ENCODE measurements at places on chromosomes 2 and 18. TPM values are rescaled to one million over a fixed set of nuclear protein-coding genes. Genes with fewer than 3 reads are reported as not detected.

Gene NGEF
- not detected for total RNA-seq

GRCh38 chr2:19102696-19103423, 255.6 kb downstream of the OSR1 start:
- H3K27ac ChIP-seq: no peak overlapping the region
- no peaks in the 10 kb centered on the region for H3K36me3 ChIP-seq
- DNase-seq: no peak
- H3K27me3 ChIP-seq: no peaks in the 10 kb centered on the region
- H3K4me3 ChIP-seq: no peak overlapping the region
- H3K4me1 ChIP-seq: no peaks in the 10 kb centered on the region

Gene LINC00305
- total RNA-seq: not detected

DNA sequence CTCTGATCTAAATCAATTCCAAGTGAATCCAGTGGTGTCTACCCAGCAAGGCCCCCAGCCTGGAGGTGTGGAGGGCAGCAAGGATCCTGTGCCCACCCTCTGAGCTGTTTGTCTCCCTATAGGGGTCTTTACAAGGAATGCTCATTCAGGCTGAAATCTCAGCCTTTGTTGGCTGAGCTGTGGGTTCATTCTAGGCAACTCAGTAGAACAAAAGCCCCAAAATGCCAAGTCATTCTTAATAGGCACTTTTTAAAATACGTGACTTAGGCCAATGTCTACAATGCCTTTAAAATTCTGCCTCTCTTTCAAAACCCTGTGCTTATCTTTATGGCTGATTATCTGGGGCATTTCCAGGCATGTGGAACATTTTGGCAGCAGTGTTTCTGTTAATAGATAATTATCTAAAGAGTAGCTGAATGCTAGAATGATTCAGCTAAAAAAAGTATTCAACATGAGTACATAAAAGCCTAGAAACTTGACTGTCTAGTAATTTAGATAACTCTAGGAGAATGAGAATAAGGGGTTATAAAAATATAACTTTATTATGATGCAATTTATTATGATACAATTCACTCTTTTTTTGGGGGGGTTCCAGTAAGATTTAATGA, 7.4 kb downstream of the UGT1A6 start:
- H3K27ac ChIP-seq: no peak overlapping the region
- H3K36me3 ChIP-seq: no peaks in the 10 kb centered on the region
- H3K4me1 ChIP-seq: no peaks in the 10 kb centered on the region
- H3K4me3 ChIP-seq: no peak overlapping the region

GRCh38 chr2:239214725-239215124, 186.1 kb downstream of the HDAC4 start:
- H3K4me3 ChIP-seq: no peak overlapping the region
- H3K27me3 ChIP-seq: peaks cover 2% of the 10 kb centered on the region
- no peaks in the 10 kb centered on the region for H3K36me3 ChIP-seq

- no peak overlapping the region for H3K4me3 ChIP-seq
- no peaks in the 10 kb centered on the region for H3K36me3 ChIP-seq
- no peaks in the 10 kb centered on the region for H3K27me3 ChIP-seq
Measured at GRCh38 chr2:168363347-168364092, 92.6 kb upstream of the CERS6 start.

Gene ANKRD23
- total RNA-seq: 6.1 TPM

DNA sequence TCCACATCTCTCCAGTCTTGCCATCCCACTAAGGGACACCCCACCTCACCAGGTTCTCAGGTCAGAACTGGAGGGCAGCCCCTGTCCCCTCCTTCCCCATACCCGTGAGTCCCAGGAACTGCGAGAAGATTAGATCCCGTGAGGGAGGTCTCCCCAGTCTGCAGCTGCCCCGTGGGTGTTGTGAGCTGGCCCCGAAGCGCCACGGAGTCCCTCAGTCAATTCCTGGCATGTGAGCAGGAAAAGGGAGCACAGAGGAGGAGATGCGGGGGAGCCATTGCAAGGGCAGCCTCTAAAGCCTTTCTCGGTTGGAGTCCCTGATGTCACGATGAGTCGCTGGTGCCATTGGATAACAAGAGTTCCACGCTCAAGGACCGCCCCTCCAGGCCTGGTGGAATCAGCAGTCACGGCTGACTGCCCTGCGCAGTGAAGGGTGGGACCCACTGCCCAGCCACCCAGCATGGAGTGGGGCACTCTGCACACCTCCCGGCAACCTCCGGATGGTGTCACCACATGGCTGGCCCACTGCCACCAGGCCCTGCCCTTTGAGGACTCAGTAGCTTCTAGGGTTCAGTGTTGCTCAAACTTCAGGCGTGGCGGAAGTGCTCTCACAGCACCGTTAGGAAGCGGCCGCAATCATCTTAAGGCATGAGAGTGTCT, 434.9 kb upstream of the MYT1L start:
- H3K36me3 ChIP-seq: no peaks in the 10 kb centered on the region
- DNase-seq: no peak
- no peaks in the 10 kb centered on the region for H3K4me1 ChIP-seq
- no peak overlapping the region for H3K4me3 ChIP-seq
- no peak overlapping the region for H3K27ac ChIP-seq

Gene ASXL3
- not detected for total RNA-seq

DNA sequence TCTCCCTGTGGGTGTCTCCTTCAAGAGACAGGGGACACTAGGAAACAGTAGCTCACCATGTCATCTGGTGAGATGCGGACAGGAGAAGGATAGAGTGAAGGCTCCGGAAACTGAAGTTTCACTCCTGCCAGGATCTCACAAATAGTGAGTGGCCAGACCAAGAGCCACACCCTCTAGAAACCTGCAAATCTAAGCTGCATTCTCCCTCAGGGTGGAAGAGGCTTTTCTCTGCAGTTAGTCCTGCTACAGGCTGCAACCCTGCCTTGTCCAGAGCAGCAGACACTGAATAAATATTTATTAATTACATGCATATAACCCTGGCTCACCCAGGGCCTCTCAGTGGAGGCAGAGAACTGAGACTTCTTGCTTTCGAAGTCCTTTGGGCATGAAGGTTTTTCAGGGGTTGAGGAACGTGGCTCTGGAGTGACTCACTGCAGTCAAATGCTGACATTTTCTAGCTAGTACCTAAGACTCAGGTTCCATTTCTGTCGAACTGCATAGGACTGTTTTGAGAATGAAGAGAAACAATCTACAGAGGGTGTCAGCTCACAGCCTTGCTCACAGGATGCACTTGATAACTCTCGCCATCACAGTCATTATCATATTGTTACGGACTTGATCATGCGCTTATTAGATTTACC, 87.3 kb downstream of the ACTR2 start:
- no peak for DNase-seq
- no peaks in the 10 kb centered on the region for H3K4me1 ChIP-seq
- peaks cover 6% of the 10 kb centered on the region for H3K27me3 ChIP-seq
- peaks cover 7% of the 10 kb centered on the region for H3K36me3 ChIP-seq
- no peak overlapping the region for H3K4me3 ChIP-seq

All from activated B cell treated with CpG ODN at 0.5 μM for 24 hours (primary cell).